ENCODE measurements at places on chromosomes 7 and 10. TPM values are rescaled to one million over a fixed set of nuclear protein-coding genes. Genes with fewer than 3 reads are reported as not detected.

GRCh38 chr10:121648059-121648458 lies 49.8 kb upstream of the FGFR2 start:
- DNase-seq, result no peak

GRCh38 chr10:120403109-120403508 lies 53.9 kb upstream of the PLPP4 start:
- DNase-seq, result no peak

DNA sequence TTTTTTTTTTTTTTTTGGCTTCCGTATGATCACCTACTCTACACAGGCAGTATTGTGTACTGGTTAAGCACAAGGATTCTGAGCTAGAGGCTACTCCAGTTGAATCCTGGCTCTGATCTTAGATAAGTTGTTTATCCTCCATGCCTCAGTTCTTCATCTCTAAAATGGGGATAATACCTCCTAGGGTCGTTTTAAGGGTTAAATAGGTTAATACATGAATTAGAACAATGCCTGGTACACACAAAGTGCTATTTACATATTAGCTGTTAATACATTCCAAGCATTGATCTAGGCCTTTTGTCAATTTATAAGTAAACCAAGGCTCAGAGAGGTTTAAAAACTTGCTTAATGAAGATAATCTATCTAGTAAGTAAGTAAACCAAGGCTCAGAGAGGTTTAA lies 59.0 kb downstream of the ST7 start:
- DNase-seq, result no peak

Gene PCLO
- total RNA-seq, result 3.8 TPM
